ENCODE measurements at places on chromosomes 5 and 9.

DNA sequence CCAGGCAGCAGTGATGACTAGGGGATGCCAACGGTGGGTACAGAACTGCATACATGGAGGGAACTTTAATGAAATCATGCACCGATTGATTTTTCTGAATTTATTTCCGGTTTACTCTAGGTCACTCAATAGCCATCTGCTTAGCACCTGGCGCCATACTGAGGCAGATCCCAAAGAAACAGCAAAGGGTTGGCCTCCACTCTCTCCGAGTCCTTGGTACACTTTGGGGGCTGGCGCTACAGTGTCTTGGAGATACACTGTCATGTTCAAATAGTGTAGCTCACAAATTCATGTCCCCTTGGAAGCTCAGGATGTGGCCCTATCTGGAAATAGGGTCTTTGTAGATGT is 116.3 kb downstream of the BOD1 start:
- DNase-seq: no peak
- H3K27me3 ChIP-seq: peaks cover 22% of the 10 kb centered on the region
- H3K4me1 ChIP-seq: no peaks in the 10 kb centered on the region
- no peak overlapping the region for H3K27ac ChIP-seq
- H3K4me3 ChIP-seq: no peak overlapping the region
- H3K36me3 ChIP-seq: no peaks in the 10 kb centered on the region

GRCh38 chr9:129595311-129595741 is 25.6 kb downstream of the C9orf50 start:
- no peak overlapping the region for H3K4me3 ChIP-seq
- no peak overlapping the region for H3K27ac ChIP-seq
- H3K4me1 ChIP-seq: peaks cover 13% of the 10 kb centered on the region
- DNase-seq: no peak

GRCh38 chr5:176901260-176902101 is 2.3 kb upstream of the HK3 start:
- peaks cover 11% of the 10 kb centered on the region for H3K4me1 ChIP-seq
- DNase-seq: no peak
- H3K4me3 ChIP-seq: no peak overlapping the region
- H3K27ac ChIP-seq: no peak overlapping the region
- no peaks in the 10 kb centered on the region for H3K27me3 ChIP-seq
- H3K36me3 ChIP-seq: peaks cover 15% of the 10 kb centered on the region

- H3K27ac ChIP-seq: no peak overlapping the region
- H3K27me3 ChIP-seq: peaks cover 11% of the 10 kb centered on the region
- no peak overlapping the region for H3K4me3 ChIP-seq
- peaks cover 4% of the 10 kb centered on the region for H3K4me1 ChIP-seq
- DNase-seq: no peak
Observed at GRCh38 chr5:383621-384020, 59.4 kb upstream of the EXOC3 start.

DNA sequence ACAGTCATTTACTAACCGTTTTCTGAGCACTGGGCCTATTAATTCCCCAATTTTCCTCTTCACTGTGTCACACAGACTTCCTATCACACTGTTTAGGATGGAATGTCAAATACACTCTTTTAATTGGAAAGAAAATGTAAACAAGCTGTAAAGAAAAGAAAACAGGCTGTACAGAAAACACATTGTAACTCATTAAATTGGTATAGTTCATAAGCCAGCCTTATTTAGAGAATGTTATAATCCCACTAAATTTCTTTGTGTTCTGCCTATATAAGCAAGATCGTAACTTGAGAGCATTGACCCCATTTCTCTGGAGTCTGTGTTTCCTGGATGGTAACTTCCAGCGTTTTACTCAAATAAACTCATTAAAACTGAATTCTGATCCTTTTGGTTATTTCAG is 46.5 kb downstream of the TARS1 start:
- no peak overlapping the region for H3K27ac ChIP-seq
- DNase-seq: no peak
- no peaks in the 10 kb centered on the region for H3K36me3 ChIP-seq
- no peaks in the 10 kb centered on the region for H3K4me1 ChIP-seq
- no peaks in the 10 kb centered on the region for H3K27me3 ChIP-seq

DNA sequence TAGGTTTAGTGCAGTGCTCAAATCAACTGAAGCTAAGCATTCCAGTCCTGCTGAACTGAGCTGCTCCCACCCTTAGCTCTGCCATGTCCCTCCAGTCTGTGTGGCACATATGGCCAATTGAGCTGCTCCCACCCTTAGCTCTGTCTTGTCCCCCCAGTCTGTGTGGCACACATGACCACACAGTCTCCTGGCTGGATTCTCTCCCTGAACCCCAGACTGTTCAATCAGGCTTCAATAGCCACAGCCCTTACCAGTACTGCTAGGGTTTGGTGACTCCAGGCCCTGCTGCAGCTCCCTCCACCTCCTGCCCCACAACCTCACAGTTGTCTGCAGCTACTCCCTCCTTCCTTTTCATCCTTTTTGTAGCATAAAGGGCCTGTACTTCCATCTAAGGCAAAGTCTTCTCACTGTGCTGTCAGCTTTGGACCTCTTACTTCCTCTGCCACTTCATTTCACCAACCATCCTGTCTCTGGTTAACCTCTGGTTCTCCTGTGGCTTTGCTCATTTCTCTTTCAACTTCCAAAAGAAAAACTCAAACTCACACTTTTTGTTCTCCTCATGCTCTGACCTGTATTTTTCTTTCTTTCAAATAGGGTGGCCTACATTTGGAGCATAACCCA is 50.8 kb downstream of the ADAMTS12 start:
- H3K4me3 ChIP-seq: no peak overlapping the region
- H3K27ac ChIP-seq: no peak overlapping the region
- DNase-seq: no peak
- no peaks in the 10 kb centered on the region for H3K36me3 ChIP-seq
- no peaks in the 10 kb centered on the region for H3K4me1 ChIP-seq
- H3K27me3 ChIP-seq: peaks cover 5% of the 10 kb centered on the region

- H3K36me3 ChIP-seq: peaks cover 55% of the 10 kb centered on the region
- no peak overlapping the region for H3K27ac ChIP-seq
- H3K4me3 ChIP-seq: no peak overlapping the region
- peaks cover 21% of the 10 kb centered on the region for H3K4me1 ChIP-seq
- no peaks in the 10 kb centered on the region for H3K27me3 ChIP-seq
Observed at GRCh38 chr5:173108914-173109313, 35.4 kb upstream of the BNIP1 start.

GRCh38 chr9:137691646-137692351 is 73.0 kb downstream of the EHMT1 start:
- peaks cover 8% of the 10 kb centered on the region for H3K36me3 ChIP-seq
- H3K4me3 ChIP-seq: no peak overlapping the region
- H3K27me3 ChIP-seq: no peaks in the 10 kb centered on the region
- peaks cover 62% of the 10 kb centered on the region for H3K4me1 ChIP-seq
- peak overlapping the region; percentile 47 for H3K27ac ChIP-seq

- peaks cover 35% of the 10 kb centered on the region for H3K4me1 ChIP-seq
- H3K27ac ChIP-seq: no peak overlapping the region
- DNase-seq: no peak
- no peaks in the 10 kb centered on the region for H3K36me3 ChIP-seq
- no peak overlapping the region for H3K4me3 ChIP-seq
- no peaks in the 10 kb centered on the region for H3K27me3 ChIP-seq
Observed at GRCh38 chr5:54619731-54620130, 102.2 kb downstream of the SNX18 start.

DNA sequence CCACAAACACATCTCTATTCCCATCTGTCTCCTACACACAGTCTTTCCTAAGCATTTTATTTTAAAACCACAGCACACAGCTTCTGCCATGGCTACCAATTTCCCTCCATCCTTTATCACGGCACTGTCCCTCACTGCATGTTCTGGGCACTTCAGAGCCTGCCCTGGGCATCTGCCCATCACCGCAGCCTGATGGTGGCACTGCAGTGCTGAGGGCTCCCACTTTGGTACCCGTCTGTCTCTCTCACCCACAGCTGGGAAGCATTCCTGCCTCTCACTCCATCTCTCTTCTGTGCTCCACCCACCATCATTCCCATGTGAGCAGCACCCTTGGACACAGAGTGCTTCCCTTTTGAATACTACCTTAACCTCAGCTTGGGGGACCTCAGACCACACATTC is 31.7 kb downstream of the ZDHHC11 start:
- H3K4me3 ChIP-seq: no peak overlapping the region
- DNase-seq: no peak
- H3K4me1 ChIP-seq: no peaks in the 10 kb centered on the region
- H3K36me3 ChIP-seq: no peaks in the 10 kb centered on the region

DNA sequence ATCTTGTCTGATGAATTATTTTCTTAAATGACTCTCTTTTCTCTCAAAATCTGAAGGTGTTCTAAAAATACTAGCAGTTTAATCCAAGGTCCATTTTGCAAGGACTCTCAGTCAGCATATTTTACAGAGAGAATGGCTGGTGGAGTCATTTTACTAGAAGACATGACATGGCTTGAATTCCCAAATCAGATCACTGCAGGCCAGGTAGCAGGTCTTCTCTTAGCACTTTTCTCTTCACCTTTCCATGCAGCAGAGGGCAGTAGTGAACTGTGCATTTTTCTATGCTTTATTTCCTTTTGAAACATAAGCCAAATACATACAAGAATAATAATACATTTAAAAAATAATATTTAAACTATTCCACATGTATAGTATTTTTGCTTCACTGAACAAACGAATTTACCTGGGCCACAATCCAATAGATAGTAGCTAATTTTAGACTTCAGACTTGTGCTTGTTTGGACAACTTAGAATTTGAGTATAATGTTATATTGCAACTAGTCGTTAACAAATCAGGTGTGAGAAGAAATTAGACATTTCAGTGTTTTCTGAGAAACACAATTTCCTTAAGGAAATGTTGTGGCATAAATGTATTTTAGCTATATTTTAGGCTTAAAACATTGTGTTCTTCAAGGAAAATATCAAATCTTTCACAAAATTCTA is 289.4 kb upstream of the DAB2 start:
- no peak overlapping the region for H3K4me3 ChIP-seq
- no peaks in the 10 kb centered on the region for H3K36me3 ChIP-seq
- peak; percentile 27 for DNase-seq

DNA sequence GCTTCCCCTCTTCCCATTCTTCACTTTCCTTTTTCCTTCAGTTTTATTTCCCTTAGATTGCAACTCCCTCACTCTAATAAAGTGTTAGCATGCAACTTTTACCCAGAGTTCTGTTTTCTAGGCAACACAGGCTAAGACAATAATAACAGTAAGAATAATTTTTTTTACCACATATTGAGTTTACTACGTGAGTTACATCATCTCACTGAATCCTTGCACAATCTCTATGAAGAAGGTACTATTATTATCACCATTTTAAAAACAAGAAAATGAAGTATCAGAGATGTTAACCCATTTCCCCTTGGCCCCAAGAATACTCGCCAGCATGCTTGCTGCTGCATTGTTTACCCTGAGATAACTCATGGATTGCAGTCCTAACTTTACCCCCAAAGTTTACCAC is 53.7 kb upstream of the SMIM32 start:
- no peaks in the 10 kb centered on the region for H3K4me1 ChIP-seq
- DNase-seq: no peak

- no peak overlapping the region for H3K4me3 ChIP-seq
- no peak for DNase-seq
- H3K4me1 ChIP-seq: no peaks in the 10 kb centered on the region
- H3K27me3 ChIP-seq: no peaks in the 10 kb centered on the region
Observed at GRCh38 chr9:121889990-121890563, 203.0 kb downstream of the TTLL11 start.

DNA sequence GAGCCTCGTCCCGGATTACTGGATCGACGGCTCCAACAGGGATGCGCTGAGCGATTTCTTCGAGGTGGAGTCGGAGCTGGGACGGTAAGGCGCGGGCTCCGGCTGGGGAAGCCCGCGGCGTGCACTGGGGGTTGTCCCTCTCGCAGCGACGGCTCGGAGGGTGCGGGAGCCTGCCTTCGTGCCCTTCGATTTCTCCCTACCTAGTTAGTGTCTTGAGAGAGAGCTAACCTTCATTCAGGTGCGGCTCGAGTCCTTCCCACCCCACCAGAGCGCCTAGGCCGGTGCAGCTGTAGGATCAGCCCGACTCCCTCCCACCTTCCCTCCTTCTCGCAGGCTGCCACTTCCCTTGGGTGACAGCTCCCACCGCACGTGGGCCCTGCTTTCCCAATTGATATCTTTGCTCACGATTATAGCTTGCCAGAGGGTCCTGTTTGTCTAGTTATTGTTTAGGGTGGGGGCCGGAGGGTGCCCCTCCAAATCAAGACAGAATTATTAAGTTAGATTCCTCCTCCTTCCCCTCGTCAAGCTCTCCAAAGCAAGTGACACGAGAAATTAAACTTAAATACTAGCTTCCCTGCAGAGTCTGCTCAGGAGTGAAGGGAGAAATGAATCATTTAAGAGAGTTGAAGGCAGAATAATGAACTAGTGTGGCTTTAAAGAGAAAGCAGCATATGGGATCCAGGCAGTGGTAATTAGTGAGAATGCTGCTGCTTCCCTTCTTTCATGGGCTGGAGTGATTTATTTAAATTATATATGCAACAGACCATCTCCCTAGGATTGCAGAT is 569 bp downstream of the CAMK4 start:
- DNase-seq: no peak
- H3K36me3 ChIP-seq: peaks cover 11% of the 10 kb centered on the region
- no peaks in the 10 kb centered on the region for H3K27me3 ChIP-seq

DNA sequence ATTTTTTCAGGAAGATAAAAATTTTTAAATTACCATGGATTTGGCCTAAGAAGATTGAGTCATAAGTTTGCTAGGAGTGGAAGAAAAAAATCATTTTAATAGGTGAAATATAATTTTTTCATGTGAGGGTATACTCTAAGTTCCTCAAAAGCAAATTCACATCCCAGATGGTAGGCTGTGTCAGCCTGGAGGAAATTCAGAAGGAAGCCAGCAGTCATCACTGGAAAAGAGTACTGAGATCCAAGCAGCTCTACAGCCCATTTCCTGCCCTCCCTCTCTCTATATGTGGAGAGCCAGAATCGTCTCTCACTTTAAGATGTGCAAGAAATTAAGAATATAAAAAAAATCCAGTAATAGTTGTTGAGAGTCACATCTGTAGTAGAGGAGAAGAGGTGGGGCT is 126.5 kb upstream of the CDH18 start:
- no peaks in the 10 kb centered on the region for H3K27me3 ChIP-seq
- no peak for DNase-seq
- H3K36me3 ChIP-seq: no peaks in the 10 kb centered on the region
- H3K27ac ChIP-seq: no peak overlapping the region
- no peak overlapping the region for H3K4me3 ChIP-seq
- H3K4me1 ChIP-seq: no peaks in the 10 kb centered on the region

GRCh38 chr5:168101352-168101751 is 190.1 kb upstream of the WWC1 start:
- peaks cover 22% of the 10 kb centered on the region for H3K27me3 ChIP-seq
- no peaks in the 10 kb centered on the region for H3K36me3 ChIP-seq
- no peak overlapping the region for H3K27ac ChIP-seq
- DNase-seq: no peak
- H3K4me3 ChIP-seq: no peak overlapping the region
- H3K4me1 ChIP-seq: no peaks in the 10 kb centered on the region

DNA sequence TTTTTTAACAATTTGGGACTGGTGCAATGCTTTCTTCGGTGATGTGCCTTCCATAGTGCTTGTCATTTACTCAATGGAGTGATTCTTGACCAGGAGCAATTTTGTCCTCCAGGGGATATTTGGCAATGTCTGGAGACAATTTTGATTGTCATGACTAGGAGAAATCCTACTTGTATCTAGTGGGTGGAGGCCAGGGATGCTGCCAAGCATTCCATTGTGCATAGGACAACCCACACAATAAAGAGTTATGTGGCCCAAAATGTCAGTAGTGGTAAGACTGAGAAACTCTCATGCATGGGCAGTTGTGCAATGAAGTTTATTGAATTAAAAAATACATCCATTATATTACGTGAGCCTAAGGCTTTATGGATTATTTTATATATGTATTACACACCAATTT is 70.5 kb downstream of the FOCAD start:
- peaks cover 10% of the 10 kb centered on the region for H3K36me3 ChIP-seq
- no peak overlapping the region for H3K27ac ChIP-seq
- no peak for DNase-seq
- no peak overlapping the region for H3K4me3 ChIP-seq
- H3K27me3 ChIP-seq: no peaks in the 10 kb centered on the region

All from effector memory CD8-positive, alpha-beta T cell (primary cell).